ENCODE measurements at places on chromosomes 7 and 10.

- DNase-seq = no peak
Measured at GRCh38 chr10:4733150-4733842, 92.7 kb upstream of the AKR1E2 start.

DNA sequence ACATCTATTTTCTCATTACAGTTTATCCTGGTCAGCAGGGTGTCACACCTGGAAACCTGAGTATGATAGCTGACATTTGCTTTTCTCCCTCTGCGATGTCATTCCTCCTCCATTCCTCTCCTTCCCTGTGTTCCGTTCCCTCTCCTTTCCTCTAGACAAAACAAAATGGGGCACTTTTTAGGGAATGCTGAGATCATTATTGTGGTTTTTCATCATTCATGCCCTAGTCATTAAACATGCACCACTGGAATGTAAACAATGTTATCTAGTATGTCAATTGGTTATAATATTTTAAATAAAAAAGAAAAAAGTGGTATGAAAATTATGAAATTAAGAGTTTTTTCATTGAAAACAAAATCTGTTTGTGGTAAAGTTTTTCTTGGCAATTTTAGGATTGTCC lies 132.6 kb downstream of the MAPK8 start:
- peak; percentile 33 for DNase-seq

DNA sequence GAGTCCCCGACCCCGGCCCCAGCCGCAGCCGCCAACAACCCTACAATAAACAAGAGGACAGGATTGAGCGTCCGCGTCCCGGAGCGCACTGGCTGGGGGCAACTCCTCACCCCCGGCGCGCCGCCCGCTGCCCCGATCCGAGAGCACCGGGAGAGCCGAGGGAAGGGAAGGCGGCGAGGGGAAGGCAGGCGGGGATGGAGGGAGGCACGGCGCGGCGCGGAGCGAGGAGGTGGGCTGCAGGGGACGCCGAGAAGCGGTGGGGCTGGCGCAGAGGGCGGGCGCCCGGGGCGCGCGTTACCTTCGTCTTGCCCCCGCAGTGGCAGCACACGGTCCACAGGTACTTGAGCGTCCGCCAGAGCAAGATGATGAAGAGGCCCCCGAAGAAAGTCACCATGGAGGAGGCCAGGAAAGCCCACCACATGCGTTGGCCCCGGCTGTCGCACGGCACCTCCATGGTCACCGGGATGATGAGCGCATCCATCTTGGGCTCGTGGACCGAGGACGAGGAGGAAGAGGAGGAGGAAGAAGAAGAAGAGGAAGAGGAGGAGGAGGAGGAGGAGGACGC lies 559 bp downstream of the KCNMA1 start:
- DNase-seq = no peak

GRCh38 chr10:124170631-124171030 lies 77.2 kb upstream of the CHST15 start:
- no peak for DNase-seq

DNA sequence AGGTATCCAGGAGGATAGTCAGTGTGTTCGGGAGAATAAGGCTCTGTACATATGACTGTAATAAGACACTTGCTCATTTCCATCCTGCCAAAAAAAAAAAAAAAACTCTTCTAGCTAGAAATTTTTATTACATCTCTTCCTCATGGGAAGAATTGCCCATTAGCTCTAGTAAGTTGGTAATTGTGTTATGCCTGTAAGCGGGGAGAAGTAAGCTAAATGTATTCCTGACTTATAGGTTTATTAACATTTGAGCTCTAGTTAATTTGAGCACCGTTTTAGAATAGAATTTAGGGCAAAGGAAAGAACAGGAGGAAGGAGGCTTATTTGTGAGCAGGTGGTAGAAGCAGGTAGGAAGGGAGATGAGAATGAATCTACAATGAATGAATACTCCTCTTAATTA lies 1210.6 kb downstream of the SORCS1 start:
- DNase-seq = no peak

DNA sequence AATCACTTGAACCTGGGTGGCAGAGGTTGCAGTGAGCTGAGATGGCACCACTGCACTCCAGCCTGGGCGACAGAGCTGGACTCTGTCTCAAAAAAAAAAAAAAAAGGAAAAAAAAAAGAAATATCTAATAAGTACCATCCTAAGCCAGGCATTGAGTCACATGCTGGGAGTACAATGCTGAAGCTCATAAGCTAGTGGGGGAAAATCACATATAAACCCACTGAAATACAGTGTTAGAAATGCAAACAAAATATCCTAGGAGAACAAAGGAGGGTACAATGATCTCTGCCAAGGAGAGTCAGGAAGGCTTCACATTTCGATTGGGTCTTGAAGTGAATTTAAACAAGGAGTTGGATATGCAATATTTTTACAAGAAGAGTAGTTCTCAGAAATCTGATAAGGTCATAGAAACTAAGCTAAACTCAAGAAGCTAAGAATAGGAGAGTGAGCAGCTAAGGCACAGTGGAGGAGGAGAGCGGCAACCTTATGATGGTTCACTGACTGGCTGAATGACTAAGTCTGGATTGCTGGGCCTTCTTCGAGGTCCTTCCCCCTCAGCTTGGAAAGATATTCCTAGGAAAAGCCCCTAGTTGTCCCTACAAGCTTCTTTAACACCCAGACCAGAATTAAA lies 115.5 kb downstream of the PHTF2 start:
- DNase-seq = no peak

GRCh38 chr10:15703151-15703880 lies 16.4 kb downstream of the ITGA8 start:
- no peak for DNase-seq

- DNase-seq = no peak
Measured at GRCh38 chr7:101216860-101217387, 457 bp downstream of the PLOD3 start.

DNA sequence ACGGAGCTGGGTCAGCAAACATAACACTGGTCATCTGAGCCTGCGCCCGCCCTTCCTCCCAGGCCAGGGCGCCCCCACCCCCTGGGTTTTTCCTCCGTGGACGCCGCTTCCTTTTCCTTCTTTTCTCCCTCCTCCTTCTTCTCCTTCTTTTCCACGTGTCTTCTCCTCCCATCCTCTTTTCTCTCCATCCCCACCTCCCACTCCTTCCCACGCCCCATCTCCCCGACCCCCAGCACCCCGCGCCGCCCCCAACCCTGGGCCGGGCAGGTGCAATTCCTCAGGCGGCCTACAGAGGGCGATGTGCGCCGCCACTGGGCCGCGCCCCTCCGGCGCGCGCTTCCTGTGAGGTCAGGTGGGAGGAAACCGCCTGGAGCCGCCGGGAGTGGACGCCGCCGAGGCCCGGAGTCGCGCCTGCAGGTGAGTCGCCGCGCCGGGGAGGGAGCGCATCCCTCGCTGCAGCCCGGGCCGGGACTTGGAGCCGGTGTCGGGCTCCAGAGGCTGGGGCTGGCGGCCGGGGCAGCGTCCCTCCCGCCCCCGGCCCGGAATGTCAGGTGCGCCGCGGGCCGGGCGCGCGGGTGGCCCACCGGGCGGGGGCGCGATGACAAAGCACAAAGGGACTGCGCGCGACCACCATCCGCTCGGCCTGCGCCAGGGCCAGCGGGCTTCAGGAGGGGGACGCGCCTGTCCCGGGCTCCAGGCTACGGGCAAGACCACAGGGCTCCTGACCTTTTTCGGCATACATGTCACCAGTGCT lies at the start of gene FAM241B:
TSS of gene FAM241B (plus strand) at position 351 of the 754 bp plus-strand sequence. CDS start 1,497 bp downstream, outside the sequence.
- DNase-seq = no peak

GRCh38 chr7:111903797-111904196 lies 302.4 kb downstream of the DOCK4 start:
- DNase-seq = no peak

DNA sequence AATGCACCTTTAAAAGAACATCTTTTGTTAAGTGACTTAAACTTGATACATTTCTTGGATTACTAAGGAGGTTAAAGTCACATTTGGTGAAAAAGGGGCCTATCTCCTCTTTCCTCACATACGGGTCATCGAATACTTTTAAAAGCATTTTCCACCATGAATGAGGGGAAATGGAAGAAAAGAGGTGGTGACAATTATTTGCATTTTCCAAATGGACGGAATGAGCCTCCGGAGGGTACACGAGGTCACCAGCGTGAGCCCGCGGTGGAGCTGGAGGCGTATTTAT lies 1.0 kb upstream of the BMPR1A start:
- DNase-seq = peak; percentile 36

DNA sequence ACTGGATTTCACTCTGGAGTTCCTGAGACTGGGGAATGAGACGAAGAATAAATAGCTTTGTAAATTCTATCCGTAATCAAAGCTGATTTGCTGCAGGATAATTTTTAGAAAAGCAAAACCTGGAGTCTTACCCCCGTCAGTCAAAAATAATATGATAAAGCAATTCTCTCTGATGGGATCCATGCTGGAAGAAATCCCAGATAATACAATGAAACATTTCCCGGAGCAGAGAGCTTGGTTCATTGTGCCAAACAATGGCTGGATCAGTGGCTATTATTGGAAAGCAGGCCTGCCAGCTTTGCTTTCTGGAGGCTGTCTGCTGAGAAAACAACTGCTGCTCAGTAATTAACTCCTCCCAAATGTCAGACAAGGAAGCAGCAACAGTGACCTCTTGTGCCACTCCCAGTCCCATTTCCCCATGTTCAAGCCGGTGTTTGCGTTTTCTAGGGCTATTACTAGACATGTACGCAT lies 609.4 kb upstream of the PCDH15 start:
- DNase-seq = no peak

- no peak for DNase-seq
Measured at GRCh38 chr7:104469166-104469820, 140.9 kb downstream of the LHFPL3 start.

DNA sequence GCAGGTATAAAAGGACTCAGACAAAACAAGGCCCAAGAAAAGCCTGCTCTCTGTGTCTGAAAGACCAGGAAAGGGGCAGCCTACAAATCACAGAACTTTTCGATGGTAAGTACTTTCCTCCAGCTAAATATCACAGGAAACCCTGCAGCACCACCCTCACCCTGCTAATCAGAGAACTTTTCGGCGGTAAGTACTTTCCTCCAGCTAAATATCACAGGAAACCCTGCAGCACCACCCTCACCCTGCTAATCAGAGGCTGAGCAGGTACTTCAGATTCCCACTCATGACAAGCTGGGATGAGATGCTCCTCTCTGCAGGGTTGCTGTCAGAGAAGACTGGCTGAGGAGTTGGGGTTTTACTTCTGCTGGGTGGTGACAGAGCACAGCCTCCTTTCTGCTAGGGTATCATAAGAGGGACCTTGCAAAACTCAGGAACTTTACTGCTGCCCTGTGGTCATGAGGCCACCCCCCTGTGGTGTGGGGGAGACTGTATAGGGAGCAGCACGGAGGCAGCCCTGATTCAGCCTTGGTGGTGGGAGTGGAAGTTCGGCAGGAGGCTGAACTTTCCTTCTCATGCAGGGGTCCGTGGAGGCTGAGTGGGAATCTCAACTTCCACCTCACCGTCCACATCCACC lies 7.2 kb downstream of the WDR37 start:
- DNase-seq = no peak

- peak; percentile 36 for DNase-seq
Measured at GRCh38 chr7:19114551-19114855, 2.9 kb downstream of the TWIST1 start.

DNA sequence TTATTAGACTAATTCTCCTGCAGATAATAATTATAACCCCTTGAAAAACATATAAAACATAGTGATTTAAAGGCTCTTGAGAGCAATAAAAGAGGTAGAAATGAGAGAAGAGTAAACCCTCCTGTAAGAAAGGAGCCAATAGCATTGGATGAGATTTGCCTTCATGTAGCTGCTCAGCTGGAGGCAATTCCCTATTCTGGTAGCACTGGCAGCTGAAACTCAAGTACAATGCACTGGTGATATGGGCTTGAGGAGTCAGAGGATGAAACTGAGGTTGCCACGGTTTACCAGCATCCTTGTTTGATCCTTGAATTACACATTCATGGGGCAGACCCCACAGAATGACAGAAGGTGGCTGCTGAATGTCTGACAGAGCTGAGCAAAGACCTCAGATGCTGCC lies 76.4 kb downstream of the CTTNBP2 start:
- no peak for DNase-seq

DNA sequence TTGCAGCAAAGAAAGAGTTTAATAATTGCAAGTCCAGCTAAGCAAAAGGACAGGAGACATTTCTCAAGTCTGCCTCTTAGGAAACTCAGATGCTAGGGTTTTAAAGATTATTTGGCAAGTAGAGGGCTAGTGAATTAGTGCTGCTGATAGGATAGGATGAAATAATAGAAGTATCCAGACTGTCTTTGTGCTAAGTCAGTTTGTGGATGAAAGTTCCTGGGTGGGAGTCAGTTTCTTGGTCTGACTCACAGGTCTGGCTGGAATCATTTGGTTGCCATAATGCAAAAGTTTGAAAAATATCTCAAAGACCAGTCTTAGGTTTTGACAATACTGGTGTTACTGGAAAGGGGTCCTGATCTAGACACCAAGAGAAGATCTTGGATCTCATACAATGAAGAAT lies 42.6 kb upstream of the INHBA start:
- DNase-seq = no peak

- no peak for DNase-seq
Measured at GRCh38 chr10:36538953-36539586, 586.3 kb upstream of the ANKRD30A start.

DNA sequence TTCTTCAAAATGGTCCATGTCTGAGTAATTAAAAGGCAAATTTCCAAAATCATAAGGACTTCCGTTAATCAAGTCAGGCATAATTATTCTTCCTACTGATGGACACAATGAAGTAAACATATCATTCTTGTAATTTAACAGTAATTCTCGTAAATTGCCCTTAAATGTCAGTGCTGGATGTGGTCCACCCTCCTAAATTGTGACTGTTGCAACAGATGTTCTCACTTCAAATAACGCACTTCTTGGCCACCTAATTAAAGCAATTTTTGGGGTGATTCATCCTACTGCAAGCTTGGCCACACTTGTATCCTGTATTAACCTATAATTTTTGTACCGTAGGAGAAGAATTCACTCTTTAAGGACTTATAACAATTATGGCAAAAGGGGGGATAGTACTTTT lies 1.9 kb downstream of the COL1A2 start:
- no peak for DNase-seq

- no peak for DNase-seq
Measured at GRCh38 chr10:29600067-29600466, 34.7 kb downstream of the SVIL start.

DNA sequence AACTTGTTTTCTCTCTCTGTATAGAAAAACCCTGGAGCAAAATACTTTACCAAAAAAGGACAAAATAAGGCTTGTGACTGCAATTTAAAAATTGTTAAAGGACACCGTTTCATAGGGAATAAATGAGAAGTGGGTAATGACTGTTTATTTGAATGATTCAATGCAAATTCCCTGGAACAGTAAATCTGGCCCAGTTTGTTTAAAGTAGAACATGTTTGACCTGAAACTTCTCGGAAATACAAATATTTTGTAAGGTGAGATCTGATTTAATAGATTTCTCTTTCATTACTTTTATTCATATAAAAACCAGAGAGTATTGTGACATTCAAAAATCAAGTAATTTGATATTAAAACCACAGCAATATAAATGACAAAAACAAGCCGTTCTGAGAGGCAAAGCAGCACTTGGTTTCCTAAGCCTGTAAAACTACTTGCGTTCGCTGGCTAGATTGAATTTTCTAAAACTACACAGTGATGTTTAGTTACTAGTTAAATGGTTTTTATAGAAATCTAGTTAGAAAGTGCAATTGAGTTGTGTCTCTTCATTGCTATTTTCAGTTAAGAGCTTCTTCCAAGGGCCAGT lies 76.8 kb upstream of the PITRM1 start:
- no peak for DNase-seq
